ENCODE measurements at places on chromosomes 5 and 9.
A peak's percentile ranks its signal among the peaks of the same experiment; 100 is the strongest.

GRCh38 chr5:52134013-52134650 is 653.6 kb upstream of the ITGA1 start:
- DNase-seq: no peak

GRCh38 chr9:17137566-17137965 is 2.7 kb downstream of the CNTLN start:
- DNase-seq: no peak

- DNase-seq: peak; percentile 88
Observed at GRCh38 chr9:114278881-114279570, 43.9 kb upstream of the ORM1 start.

GRCh38 chr9:129863059-129863690 is 27.9 kb downstream of the USP20 start:
- DNase-seq: peak; percentile 9

DNA sequence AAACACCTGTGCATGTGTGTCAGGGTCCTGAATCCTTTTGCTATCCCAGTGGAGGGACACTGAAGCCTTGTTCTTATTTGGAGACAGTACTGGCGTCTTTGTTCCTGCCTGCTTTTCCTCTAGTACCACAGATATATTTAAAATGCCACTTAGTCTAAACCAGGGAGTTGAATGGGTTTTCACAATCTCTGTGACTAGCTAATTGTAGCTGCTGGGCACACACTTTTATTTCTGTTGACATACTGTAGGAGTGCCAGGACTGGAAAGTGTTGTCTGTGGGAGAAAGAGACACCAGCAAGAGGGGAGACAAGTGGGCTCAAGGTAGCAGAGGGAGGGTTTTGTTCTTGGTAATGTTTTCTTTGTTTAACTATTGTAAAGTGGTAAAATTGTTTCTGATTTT is 174.0 kb upstream of the SV2C start:
- DNase-seq: no peak

- DNase-seq: no peak
Observed at GRCh38 chr5:134964359-134965270, 3.1 kb upstream of the CATSPER3 start.

DNA sequence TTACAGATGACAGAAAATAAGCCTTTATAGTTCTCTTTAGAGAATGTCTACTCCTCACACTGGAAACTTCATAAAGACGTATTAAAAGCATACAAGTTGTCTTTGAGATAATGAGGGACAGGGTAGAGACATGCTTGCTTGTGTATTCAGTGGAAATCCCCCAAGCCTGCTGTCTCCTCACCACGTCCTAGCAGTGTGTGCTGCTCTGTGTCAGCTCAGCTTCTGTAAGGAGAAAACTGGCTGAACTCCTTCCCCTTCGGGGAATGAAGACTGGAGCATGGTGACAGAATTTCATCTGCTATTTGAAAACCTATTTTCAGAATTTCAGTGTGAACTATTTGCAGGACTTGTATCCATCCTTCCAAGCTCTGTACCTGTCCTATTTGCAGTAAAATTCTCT is 9.4 kb downstream of the OR2V2 start:
- DNase-seq: no peak

DNA sequence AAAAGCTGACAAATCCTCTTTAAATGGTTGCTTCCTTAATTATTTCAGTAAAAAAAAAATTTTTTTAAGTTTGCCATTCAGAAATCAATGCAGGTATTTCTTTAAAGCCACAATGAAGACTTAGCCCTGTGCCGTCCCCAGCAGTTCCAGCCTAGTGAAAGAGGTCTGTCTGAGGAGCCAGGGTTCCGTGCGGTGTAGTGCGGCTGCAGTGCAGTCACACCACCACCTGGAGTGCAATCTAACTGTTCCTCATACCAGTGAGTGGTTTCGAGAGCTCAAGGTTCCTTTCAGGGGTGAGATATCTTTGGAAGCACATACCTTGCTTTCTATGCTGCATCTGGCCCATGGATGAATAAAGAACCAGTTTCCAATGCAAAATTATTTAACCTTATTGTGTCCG is 87.5 kb downstream of the FANCC start:
- no peak for DNase-seq

DNA sequence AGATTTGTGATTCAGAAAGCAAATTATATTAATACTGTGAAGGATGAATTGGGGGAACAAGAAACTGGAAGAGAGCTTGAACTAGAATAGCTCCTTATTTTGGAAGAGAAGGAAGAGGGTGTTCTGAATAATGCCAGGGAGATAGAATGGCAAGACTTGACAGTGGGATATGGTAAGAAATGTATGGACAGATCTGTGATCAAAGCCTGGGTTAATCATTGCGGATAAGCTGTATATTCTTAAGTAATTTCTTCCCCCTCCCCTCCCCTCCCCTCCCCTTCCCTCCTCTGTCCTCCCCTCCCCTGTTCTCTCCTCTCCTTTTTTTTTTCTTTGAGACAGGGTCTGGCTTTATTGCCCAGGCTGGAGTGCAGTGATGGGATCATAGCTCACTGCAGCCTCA is 10.1 kb upstream of the IL6ST start:
- no peak for DNase-seq

GRCh38 chr9:129703667-129704355 is 38.4 kb downstream of the PRRX2 start:
- no peak for DNase-seq

Measured in mammary epithelial cell (primary cell).